Activated CD8-positive, alpha-beta T cell treated with anti-CD3 and anti-CD28 coated beads, Interleukin-2, amount 10 ng/mL, durations not matched to agents 7 days and 5 days (primary cell): ENCODE measurements at places on chromosomes 6 and 20.

- DNase-seq = no peak
These were observed 165.0 kb downstream of the MOXD1 start for GRCh38 chr6:132236281-132236680.

- no peak for DNase-seq
These were observed 196.9 kb downstream of the FOXA2 start for GRCh38 chr20:22387452-22387851.

GRCh38 chr20:23018432-23018831, 16.7 kb upstream of the SSTR4 start:
- no peak for DNase-seq

GRCh38 chr6:119683031-119683430, 333.5 kb upstream of the MAN1A1 start:
- DNase-seq = no peak

GRCh38 chr6:98036344-98036923, 753.4 kb upstream of the MMS22L start:
- DNase-seq = no peak

DNA sequence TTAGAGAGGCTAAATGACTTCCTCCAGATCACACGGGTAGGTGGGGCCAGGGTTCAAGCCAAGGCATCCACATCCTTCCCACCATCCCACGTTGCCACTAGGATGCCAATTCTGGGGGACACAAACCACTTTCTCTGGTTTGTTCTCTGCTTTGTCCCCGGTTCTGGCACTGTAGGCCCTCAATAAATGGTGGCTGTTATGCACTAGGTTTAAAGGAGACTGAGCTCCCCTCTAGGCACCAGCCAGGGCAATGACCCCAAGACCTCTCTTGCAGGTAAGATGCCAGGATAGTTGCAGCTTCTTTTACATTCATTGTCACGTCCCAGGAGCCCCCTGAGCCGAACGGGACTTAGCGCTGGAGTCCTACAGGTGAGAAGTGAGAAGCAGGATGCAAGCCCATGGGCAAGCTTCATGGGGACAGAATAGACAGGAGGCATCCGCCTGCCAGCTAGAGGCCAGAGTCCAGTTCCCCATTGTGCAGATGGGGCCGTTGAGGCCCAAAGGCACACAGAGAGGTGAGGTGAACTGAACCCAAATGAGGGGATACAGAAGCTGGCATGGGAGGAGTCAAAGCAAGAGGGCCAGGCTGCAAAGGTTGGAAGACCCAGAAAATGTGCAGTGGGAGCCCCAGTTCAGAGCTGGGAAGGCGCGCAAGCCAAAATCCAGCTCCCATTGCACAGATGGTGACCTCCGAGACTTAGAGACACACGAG, 677 bp downstream of the PXMP4 start:
- no peak for DNase-seq

GRCh38 chr6:25927178-25927577, 3.3 kb downstream of the SLC17A2 start:
- DNase-seq = no peak

DNA sequence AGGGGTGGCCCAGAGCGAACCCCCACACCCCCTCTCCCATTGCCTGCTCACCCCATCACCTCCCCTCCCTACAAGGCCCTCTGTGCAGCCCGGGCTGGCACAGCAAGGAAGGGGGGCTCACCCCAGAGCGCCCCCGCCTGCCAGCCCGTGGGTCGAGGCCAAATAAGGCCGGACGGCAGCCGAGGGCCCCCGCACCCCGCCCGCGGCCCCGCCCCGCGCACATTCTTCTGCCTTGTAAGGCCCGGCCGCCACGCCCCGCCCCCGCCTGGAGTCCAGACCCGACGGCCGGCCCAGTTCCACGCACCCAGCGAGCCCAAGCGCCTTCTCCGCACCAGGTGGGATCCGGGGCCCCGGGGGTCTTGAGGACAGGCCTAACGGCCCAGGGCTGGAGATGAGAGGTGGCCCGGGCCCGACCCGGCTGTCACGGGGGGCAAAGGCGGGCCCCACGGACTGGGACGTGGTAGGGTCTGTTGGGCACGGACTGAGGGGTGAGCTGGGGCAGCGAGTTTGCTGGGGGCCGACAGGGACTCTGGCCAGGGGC, at the start of gene MYL9:
Gene MYL9 (plus strand): TSS at position 293 of the 541 bp plus-strand sequence. CDS start 3,366 bp downstream, outside the sequence.
- no peak for DNase-seq

GRCh38 chr6:154481521-154482013, 28.9 kb downstream of the CNKSR3 start:
- no peak for DNase-seq

GRCh38 chr6:136656121-136656520, 105.9 kb upstream of the MAP7 start:
- DNase-seq = no peak

- DNase-seq = no peak
These were observed 59.9 kb upstream of the MAP3K4 start for GRCh38 chr6:160931378-160932310.

DNA sequence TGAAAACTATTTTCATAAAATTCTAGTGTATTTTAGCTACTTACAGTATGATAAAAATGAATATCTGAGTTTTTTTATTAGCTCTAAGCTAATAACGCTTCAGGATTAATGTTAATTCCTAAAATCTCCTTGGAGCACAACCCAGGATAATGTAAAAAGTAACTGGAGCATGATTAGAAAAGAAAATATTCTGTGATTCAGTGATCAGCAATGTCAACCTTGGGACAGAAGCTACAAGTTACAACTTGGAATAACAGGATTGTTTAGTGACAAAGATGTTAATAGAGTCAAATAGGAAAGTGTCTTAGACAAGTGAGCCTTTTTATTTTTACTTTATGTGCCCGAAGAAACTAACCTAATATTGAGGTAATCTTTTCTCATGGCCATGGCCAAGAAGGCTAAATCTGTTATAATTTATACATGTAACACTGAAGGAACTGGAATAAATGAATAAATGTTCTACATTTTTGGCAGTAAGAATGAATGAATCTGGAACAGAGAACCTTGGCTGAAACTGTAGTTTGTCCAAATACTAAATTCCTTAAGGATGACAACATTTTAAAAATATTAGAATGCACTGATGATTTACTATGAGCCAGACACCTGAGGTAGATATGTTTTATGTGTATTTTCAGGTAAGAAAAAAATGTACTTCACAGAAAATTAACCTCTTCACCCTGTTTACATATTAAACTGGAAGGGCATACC, 994.0 kb downstream of the GRIK2 start:
- no peak for DNase-seq

- DNase-seq = no peak
These were observed 10.5 kb downstream of the KDM1B start for GRCh38 chr6:18165751-18166150.

DNA sequence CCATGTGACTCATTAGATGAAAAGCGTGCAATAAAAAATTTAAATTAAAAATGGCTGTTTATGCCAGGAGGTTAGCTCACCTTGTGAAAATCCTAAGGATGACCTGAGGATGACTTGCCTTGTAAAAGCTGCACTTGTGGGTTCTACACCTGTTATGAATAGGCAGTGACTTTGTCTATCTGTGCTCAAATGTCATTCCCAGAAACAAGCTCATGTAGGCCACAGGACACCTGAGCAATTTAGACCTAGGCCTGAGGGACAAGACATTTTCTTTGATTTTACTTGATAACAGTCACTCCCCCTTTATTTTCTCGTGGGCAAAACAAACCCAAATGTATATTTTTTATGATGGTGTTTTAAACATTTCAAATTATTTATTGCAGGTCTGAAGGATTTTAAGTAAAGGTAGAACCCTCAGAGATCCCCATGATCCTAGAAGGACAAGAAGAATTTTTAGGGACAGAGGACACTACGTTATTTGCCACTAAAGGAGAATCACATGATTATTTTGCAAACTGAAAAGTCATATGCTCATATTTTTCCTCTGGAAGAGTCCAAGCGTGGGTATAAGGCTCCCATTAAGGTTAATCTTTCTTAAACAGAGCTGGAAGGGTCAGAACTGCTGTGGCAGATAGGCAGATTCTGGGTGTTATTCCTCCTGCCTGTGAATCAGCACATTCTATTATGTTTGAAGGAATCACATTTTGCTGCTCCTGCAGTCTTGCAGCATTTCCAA, 277.5 kb upstream of the MAN1A1 start:
- no peak for DNase-seq

DNA sequence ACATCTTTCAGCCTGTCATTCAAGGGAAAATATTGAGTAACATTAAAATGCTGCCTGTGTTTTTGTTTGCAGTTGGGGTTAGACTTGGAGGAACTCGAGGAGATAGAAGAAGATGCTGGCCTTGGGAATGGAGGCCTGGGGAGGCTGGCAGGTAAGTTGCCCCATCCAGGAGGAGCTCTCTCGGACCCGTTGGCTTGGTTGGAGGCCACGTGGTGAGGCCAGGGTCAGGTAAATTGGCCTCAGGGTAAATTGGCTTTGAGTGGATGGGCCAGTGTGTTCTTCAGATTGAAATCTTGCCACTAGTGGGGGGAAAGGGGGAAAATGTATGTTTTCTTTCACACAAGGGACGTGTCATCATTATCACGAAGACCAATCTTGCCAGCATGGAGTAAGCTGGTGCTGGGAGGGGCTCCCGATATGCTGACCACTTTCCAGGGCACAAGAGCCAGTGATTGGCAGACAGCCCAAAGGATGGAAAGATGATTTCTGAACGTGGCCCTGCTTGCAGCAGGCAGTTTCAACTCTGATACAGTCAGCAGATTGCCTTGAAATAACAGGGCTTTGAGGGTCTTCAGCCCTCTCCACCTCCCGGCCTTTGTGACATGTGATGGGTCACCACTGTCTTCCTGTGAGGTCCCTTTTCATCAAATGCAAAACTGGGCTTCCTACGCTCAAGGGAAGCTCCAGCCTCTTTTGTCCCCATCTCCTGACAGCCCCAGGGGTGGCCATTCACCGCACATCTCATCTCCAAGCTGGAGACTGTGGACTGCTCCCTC, 21.4 kb downstream of the PYGB start:
- DNase-seq = no peak

- no peak for DNase-seq
These were observed 24.4 kb upstream of the FKBP1A start for GRCh38 chr20:1417273-1417672.

GRCh38 chr6:136586295-136586694, 36.1 kb upstream of the MAP7 start:
- no peak for DNase-seq

GRCh38 chr6:6131492-6132109, 124.9 kb upstream of the NRN1 start:
- peak; percentile 24 for DNase-seq
